ENCODE measurements at places on chromosomes 6 and 20.

- DNase-seq, result no peak
Measured at GRCh38 chr6:142885182-142885867, 59.7 kb downstream of the HIVEP2 start.

DNA sequence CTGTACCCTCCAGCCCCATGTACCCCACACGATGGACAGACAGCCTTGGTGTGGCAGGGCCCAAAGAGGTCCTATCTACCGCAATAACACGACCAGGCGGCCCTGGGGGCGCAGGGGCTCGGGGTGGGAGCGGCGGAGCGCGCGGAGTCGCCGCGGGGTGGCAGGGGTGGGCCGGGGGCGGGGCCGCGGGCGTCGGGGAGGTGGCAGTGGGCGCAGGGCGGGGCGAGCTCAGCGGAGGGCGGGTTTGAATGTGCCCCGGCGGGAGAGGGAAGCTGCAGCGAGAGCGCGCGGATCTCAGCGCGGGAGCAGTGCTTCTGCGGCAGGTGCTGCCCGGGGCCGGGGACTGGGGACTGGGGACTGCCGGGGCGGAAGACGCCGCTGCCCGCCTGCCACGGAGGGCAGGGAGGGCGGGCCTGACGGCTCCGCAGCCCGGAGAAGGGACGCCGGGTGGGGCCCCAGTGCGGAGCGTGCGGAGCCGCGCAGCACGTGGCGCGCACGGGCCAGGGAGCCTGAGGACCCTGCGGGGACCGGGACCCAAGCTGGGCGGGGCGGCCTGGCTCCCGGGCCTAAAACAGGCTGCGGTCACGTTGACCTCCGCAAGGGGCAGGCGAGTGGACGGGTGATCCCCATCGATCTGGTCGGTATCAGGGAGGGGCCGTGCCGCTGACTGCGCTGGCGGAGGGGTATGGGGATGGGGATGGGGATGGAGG, at the start of gene SLC29A1:
Gene SLC29A1, plus strand, starts transcription at position 277 of the 710 bp plus-strand sequence. CDS start 3,719 bp downstream, outside the sequence.
- DNase-seq, result peak; percentile 87

DNA sequence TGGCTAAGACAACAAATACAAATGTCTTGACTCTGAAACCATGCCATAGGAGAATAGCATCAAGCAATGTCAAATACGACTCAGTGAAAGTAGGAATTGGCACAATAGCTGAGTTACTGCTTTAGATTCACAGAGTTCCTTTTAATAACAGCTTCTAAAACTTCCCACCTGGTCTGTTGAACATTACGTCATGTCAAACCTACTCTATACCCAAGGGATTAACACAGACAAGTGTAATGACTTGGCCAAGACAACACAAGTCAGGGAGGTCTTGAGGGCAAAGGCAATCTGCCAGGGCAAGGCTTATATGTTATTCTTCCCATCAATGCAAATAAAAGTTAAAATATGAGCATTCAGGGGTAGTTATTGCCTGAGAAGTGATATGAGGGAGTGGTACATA, 265.1 kb upstream of the PRDM1 start:
- no peak for DNase-seq

DNA sequence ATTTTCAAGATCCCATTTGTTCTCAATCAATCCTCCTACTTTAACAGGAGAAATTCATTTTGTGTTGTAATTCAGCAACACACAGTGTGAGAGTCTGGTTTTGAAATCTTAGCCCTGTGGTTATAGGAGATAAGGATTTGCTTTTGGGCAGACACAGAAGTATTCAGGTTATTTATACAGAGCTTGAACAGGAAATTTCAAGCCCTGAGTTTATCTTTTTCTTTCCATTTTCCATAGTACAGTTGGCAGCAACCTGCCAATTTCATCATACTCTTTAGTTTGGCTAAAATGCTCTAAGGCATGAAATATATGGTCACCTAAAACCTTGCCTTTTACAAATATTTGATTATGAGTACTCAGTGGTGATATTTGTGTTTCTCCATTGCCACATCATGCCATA, 41.4 kb downstream of the PKIB start:
- DNase-seq, result no peak

DNA sequence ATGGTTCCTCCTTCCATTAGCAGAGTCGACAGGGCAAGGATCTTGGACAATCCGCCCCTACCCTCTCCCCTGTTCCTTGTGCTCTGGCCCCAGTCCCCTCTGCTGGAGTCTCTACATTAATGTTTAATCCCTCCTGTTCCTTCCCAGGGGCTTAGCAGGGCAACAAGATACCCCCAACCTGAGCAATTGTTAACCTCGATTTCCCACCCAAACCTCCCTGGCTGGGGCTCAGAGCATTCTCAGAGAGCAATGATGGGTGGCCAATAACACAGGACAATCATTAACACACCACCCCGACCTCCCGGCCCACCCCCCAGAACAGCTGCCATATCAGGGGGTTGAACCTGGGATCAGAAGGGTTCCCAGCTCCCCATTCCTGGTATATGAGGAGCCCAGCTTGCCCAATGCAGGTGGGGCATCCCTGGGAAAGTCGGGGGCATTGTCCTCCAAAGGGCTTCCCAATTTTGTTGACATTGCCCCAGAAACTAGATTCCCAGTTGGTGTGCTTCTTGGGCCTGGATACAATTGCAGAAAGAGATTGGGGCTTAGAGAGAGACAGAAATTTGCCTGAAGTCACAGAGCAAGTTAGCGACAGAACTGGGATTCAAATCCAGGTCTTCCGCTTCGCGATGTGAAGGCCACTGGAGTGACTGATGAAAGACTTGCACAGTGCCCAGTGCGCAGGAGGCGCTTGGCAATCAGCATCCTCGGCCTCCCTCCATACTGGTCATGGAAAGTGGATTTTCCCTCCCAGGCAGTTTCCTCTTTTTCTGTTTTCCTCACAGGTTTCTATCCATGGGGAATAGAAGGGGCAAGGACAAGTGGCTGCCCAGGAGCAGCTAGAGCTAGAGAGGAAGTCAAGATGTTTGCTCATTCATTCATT, 59.6 kb upstream of the TTPAL start:
- no peak for DNase-seq
